Hepatocyte (in vitro differentiated cells): ENCODE measurements at places on chromosomes 11 and 22. TPM values are rescaled to one million over a fixed set of nuclear protein-coding genes. Genes with fewer than 3 reads are reported as not detected.

DNA sequence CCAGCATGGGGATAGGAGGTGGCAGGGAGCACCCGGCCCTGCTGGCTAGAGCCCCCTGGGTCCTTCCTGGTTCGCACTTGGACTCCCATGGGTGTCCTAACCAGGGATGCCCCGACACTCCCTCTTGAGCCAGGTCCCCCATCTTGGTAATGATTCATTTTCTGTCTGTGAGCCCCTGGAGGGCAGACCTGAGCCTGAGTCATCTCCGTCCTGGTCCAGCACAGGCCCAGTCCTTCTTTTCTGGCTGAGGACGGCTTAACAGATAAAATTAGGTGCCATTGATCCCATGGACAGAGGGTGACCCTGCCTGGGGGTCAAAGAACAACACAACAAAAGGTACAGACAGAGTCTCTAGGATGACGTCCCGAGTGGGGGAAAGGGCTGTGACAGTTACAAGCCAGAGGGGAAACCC is 3.5 kb downstream of the RHOD start:
- no peak for DNase-seq

- DNase-seq: no peak
Measured at GRCh38 chr22:29434288-29434687, 4.1 kb upstream of the RFPL1 start.

GRCh38 chr22:24178502-24179440 is 2.5 kb upstream of the SUSD2 start:
- DNase-seq: no peak

- no peak for DNase-seq
Measured at GRCh38 chr11:80240245-80240644, 799.4 kb upstream of the TENM4 start.

- DNase-seq: no peak
Measured at GRCh38 chr11:6724013-6724412, 40.9 kb upstream of the MRPL17 start.

DNA sequence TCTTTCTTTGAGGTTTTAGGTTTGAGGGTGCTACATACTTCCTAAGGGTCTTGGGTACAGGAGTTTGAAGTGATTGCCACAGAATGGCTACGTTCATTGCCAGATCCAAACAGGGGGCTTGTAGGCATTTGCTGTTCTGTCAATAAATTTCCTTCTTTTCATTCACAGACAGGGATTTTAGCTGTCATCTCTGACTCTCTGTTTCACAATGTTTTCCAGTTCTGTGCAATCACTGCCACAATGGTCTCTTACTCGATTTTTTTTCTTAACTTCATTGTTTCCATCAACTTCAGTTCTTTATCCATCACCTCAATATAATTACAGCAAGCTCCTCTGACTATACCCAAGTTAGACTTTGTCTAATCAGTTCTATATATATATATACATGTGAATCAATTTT is 6.2 kb upstream of the HBD start:
- no peak for DNase-seq

- no peak for DNase-seq
Measured at GRCh38 chr11:66052664-66052982, 459 bp downstream of the SF3B2 start.

DNA sequence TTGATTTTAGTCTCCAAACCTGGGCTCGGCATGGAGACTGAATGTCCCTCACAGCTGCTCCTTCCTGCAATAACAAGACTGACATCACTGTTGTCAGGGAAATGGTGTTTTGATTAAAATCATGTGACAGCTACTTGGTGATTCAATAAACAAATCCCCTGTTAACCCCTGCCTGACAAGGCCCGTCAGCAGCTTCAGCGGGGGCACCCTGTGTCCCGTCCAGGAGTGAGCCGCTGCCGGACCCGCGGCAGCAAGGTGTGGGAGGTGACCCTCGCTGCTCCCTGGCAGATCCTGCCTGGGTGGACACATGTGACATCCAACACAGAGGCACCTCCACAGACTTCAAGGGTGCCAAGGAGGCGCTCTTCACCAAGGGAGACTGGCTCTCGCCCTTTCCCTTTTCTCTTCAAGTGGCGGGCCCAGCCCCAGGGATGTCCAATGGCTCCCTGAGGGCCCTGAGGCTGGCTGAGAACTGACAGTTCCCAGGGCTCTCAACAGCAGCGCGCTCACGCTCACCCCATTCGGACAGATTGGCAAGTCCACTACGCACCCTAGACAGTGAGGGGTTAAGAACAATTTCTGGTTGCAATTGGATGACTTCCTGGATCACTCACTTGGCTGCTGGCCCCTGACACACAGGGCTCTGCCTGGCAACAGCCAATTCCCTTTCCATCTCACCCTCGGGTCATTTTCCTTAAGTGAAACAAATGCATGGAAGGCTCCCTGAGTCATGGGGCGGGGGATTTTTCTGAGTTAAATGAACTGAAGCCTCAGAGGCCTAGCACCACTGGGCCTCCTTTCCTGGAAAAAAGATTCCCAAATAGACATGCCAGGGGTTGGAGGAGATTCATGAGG is 30.7 kb downstream of the PPP2R1B start:
- DNase-seq: peak; percentile 84

DNA sequence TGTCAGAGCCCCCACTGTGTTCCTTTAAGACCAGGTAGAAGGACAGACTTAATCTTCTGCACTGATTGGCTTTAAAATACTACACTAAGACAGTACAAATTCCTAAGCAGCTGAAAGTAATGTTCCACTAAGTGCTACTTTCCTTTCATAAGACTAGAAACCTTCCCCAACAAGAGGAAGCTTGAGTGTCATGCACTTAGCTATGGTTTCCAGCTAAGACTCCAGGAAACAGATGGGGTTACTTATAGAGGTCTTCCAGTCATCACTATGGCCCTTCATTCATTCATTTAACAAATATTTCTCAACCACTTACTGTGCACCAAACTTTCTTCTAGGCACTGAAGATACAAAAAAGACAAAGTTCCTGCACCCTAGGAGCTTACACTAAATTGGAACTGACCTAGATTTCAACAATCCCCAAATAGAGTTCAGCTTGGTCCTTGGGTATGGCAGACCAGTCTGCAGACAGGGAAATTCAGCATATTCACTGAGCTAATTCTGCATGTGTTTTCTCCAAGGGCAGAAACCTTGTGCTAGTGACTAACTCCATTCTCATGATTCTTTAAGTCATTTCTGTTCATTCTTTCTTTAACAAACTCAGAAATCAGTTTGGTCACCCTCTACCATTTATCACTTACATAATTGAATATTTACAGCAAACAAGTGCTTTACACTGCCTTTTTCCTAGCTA is 178.4 kb upstream of the MTNR1B start:
- DNase-seq: no peak

- DNase-seq: no peak
Measured at GRCh38 chr22:43302531-43303041, 40.6 kb downstream of the SCUBE1 start.

DNA sequence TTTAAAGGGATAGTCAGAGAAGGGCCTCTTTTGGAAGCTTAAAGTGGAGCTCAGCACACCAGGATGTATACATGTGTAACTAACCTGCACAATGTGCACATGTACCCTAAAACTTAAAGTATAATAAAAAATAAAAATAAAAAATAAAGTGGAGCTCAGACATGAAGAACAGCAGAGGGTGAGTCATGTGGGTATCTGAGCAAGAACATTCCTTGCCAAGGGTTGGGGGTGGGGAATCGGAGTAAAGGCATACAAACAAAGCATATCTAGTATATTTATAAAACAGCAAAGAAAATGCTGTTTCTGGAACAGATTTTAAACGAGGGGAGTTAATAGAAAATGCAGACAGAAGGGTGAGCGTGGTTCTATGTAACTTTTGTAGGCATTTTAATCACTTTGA is 562.6 kb upstream of the ANO3 start:
- DNase-seq: no peak

- no peak for DNase-seq
Measured at GRCh38 chr11:122337704-122338103, 221.7 kb upstream of the BLID start.

- DNase-seq: no peak
Measured at GRCh38 chr11:16542353-16542752, 186.0 kb upstream of the SOX6 start.

DNA sequence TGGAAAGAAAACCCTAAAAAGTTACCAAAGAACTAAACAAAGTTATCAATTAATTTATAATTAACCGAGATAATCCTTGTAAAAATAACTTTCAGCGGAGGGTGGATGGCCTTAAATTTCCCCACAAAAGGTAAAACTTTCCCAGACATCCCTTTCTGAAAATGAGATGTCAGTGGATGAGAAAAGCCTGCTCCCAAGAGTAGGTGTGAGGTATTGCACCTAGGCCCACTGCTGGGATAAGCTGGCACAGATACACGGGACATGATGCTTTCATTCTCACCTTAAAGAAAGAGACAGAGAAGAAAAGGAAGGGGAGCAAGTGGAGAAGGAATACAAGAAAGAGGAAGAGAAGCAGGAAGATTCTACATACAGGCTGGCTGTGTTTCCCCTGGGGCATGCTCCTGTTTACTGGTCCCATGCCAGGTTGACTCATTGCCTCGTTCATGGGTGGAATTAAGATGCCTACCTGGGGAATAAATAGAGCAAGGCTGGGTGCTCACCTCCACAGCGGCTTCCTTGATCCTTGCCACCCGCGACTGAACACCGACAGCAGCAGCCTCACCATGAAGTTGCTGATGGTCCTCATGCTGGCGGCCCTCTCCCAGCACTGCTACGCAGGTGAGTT is at the start of gene SCGB2A2:
Gene SCGB2A2 (plus strand): TSS at position 505 of the 625 bp plus-strand sequence. CDS start 59 bp downstream, at position 564.
- DNase-seq: no peak

DNA sequence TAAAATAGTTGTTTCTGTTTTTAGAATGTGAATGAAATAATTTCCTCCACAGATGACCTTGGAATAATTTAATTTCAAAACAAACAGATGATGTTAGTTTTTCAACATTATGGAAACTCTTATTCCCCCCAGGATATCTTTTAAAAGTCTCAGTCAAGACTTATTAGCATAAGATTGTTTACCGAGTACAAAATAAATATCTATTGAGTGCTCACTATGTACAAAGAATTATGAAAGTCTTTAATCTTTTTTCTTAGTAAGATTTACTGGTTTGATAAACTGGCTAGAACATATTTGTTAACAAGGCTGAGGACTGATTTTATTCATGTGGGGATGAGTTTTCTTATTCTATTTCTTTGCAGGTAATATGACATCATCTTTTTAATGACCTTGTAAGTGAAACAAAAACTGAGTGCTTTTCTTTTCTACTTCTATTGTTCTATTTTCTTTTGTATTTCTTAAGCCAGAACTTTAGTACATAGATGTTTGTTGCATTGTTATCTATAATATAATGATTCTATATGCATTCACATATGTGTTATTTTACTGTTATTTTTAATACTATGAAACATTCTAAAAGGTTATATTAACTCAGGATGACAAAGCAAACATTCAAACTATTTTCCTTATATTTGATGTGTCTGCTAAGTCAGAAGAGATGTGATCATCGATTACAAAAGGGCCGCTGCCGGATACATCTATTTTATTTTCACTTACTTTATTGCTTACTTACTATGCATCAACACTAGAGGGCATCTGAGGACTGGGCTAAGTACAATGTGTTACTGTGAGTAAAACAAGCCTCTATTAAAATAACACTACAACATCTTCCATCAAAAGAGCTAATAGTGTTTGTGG is 111.0 kb upstream of the ARHGAP42 start:
- peak; percentile 75 for DNase-seq

DNA sequence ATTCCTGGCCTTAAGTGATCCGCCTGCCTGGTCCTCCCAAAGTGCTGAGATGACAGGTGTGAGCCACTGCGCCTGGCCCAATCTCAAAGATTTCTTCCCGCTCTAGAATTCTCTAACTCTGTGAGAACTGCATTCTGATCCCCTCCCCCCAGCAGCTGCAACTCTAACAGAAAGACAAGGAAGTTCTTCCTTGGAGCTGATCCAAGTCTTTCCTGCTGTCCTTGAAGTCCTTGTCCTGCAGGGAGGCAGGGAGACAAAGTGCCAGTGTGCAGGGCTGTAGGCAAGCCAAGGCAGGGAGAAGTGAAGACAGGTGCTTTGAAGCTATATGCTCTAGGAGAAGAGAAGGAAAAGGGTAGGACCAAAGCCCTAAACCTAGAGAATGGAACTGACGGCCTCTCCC is 9.5 kb upstream of the GGA1 start:
- DNase-seq: no peak

DNA sequence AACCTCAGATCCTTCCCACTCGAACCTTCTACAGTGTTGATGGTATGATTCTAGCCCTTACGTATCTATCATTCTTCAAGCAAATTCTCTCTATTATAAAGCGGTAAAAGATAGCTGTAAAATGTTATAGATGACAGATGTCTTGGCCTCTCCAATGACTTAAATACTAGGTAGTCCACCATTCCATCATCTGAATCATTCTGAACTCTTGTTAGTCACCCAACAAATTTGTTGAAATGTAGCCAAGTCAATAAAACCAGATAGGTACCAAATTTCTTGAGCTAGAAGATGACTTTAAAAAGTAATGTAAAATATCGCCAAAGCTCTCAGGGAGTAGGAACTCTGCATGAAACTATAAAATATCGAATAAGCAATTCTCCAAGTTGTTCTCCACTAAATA is 32.6 kb upstream of the PICALM start:
- no peak for DNase-seq

DNA sequence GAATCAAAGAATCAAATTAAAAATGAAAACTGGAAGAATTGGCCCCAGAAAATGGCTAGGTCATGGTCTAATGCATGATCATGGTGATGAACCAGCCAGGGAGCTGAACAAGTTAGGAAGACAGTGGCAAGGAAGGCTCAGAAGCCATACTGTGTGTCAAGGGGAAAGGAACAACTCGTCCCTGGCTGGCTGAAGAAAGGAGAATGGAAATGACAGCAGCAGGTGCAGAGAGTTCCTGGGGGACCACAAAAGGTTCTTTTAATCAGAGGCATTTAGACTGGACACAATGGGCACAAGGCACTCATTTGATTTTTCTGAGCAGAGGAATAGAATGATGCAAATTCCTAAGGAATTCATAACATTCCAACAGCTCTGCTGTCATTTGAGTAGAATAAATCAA is 209.9 kb downstream of the LARGE1 start:
- no peak for DNase-seq

GRCh38 chr11:86695373-86695772 is 23.0 kb upstream of the ME3 start:
- DNase-seq: no peak

DNA sequence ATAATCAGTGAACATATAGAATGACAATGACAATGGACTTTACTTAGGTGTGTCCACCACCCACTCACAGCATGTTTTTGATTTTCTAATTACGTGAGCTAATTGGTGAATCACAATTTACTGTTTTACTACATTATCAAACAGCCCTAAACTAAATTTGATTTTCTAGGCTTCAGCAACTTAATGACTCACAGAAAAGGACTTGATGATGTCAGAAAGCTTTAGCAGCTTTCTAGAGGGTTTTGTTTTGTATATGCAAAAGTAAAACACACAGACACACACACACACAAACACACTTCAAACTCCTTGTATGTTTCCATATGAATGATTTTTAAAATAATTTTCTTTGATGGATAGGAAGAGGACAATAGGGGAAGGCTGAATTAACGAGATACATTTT is 878.6 kb upstream of the CCDC90B start:
- no peak for DNase-seq

GRCh38 chr11:101563166-101563565 is 20.6 kb downstream of the TRPC6 start:
- no peak for DNase-seq

The SCN3B gene
- 1.6 and 1.8 TPM in 2 replicates for total RNA-seq

The OR10D3 gene
- 0.03 TPM in 1 of 2 replicates, not detected in the other for total RNA-seq

The WT1 gene
- 0.24 and 0.47 TPM in 2 replicates for total RNA-seq

The IRAG1 gene
- total RNA-seq: 5.7 and 7.1 TPM in 2 replicates

The PATE2 gene
- total RNA-seq: not detected in 2 replicates

The DCHS1 gene
- total RNA-seq: 8.5 and 15.2 TPM in 2 replicates

The ACTN3 gene
- total RNA-seq: not detected in 2 replicates

The SNX32 gene
- 2.3 and 2.9 TPM in 2 replicates for total RNA-seq

The TRPM5 gene
- 0.07 and 0.32 TPM in 2 replicates for total RNA-seq

The TTLL1 gene
- 4.9 and 6.4 TPM in 2 replicates for total RNA-seq

The TSSK2 gene
- not detected in 2 replicates for total RNA-seq

The OR52H1 gene
- 0.28 TPM in 1 of 2 replicates, not detected in the other for total RNA-seq
